ENCODE measurements at places on chromosomes 12 and 14. TPM values are rescaled to one million over a fixed set of nuclear protein-coding genes. Genes with fewer than 3 reads are reported as not detected.

The ACRBP gene
- total RNA-seq = 8.0 TPM

- H3K4me3 ChIP-seq = no peak overlapping the region
- H3K27me3 ChIP-seq = peaks cover 17% of the 10 kb centered on the region
- H3K27ac ChIP-seq = no peak overlapping the region
- H3K36me3 ChIP-seq = no peaks in the 10 kb centered on the region
- no peaks in the 10 kb centered on the region for H3K4me1 ChIP-seq
These were observed 225.0 kb downstream of the SPTSSA start for GRCh38 chr14:34237081-34237480.

DNA sequence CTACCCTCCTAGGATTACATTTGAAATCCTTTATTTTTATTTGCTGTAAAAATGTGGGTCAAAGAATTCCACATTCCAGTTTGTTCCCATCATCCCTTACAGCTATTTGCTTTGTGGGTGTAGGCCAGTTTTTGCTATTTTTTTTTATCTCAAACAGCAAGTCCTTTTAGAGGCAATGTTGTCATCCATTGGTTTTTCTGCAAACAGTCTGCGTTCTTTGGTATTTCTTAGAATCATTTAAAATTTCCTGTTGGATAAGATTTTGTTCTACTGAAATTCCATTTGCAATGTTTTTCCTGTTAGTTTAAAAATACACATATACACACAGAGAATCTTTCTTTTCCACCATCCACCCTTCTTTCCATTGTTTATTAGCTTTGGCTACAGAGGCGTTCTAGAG lies 53.3 kb upstream of the STK38L start:
- no peaks in the 10 kb centered on the region for H3K36me3 ChIP-seq
- H3K27me3 ChIP-seq = no peaks in the 10 kb centered on the region
- no peak overlapping the region for H3K4me3 ChIP-seq
- H3K4me1 ChIP-seq = no peaks in the 10 kb centered on the region
- H3K27ac ChIP-seq = no peak overlapping the region

DNA sequence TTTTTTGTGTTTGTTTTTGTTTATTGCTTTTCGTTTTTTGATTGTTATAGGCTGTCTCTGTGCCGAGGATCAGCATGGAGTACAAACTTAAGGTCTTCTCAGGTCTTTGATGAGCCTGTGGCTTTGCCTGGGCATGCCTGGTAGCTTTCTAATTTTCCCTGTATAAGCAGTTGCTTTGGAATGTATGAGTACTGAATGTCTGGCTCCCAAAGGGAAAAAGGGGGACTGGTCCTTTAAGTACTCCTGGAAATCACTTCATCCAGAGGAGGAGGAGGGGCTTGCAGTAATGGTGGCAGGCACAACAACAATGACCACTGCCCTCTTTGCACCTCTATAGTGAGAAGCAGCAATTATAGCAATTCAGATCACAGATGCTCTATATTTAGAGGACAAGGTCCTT lies 67.6 kb upstream of the TTC7B start:
- peaks cover 52% of the 10 kb centered on the region for H3K36me3 ChIP-seq
- H3K4me3 ChIP-seq = no peak overlapping the region
- no peak overlapping the region for H3K27ac ChIP-seq
- no peaks in the 10 kb centered on the region for H3K27me3 ChIP-seq
- H3K4me1 ChIP-seq = no peaks in the 10 kb centered on the region
- no peak for DNase-seq

The LUM gene
- total RNA-seq = not detected

DNA sequence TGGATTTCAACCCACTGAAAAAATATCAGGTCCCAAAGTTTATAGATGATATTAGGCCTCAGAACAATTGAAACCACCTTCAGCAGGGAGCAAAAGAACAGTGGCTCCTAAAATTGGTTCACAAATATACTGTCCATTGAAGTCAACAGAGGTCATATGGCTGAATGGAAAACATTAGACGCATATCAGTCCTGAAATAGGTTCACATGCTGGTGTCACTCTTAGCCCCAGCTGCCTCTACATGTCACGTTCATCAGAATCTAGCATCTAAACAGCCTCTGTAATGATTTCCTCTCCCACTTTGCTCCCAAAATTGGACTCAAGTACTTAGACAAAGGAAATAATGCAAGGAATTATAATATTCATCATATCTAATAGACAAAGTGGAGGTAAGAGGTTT lies 8.7 kb downstream of the FLRT2 start:
- peaks cover 24% of the 10 kb centered on the region for H3K27me3 ChIP-seq
- DNase-seq = no peak
- H3K36me3 ChIP-seq = no peaks in the 10 kb centered on the region
- H3K4me3 ChIP-seq = no peak overlapping the region
- no peak overlapping the region for H3K27ac ChIP-seq

The CCDC184 gene
- total RNA-seq = 0.57 TPM

DNA sequence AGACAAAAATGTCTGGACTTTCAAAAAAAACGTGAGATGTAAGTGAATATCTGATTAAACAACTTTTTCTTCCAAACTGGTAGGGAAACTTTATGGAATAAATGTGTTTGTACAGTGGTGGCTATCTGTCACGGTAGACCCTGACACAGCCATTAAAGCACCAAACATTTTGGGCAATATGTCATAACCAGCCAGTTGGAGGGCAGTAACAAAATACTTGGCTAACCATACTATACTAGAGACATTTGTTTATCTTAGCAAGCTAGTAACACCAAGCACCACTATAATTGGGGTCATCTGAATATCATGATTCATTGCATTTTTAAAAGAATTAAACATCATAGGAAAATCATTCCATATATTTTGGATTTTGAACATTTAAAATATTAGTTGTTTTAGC lies 6.0 kb upstream of the MYF6 start:
- no peaks in the 10 kb centered on the region for H3K36me3 ChIP-seq
- H3K4me3 ChIP-seq = no peak overlapping the region
- H3K27me3 ChIP-seq = peaks cover 2% of the 10 kb centered on the region
- DNase-seq = no peak
- H3K4me1 ChIP-seq = no peaks in the 10 kb centered on the region
- H3K27ac ChIP-seq = no peak overlapping the region

DNA sequence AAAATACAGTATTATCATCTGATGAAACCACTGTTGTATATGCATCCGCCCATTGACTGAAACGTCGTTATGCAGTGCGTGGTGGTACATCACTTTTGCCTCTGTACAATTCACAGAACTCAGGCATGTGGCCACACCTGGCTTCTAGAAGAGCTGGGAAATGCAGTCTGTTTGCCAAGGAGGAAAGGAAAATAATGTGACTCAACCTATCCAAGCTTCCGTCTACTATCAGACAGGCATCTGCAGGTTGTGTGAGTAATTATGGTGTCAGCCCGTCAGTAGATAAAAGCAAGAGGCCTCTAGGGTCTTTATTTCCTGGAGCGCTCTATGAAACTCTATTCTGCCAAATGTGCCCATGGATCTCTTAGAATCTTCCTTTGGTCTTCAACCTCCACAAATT lies 111.6 kb downstream of the BBS10 start:
- peaks cover 3% of the 10 kb centered on the region for H3K27me3 ChIP-seq
- no peak for DNase-seq
- H3K4me3 ChIP-seq = no peak overlapping the region
- H3K4me1 ChIP-seq = no peaks in the 10 kb centered on the region
- H3K36me3 ChIP-seq = no peaks in the 10 kb centered on the region

DNA sequence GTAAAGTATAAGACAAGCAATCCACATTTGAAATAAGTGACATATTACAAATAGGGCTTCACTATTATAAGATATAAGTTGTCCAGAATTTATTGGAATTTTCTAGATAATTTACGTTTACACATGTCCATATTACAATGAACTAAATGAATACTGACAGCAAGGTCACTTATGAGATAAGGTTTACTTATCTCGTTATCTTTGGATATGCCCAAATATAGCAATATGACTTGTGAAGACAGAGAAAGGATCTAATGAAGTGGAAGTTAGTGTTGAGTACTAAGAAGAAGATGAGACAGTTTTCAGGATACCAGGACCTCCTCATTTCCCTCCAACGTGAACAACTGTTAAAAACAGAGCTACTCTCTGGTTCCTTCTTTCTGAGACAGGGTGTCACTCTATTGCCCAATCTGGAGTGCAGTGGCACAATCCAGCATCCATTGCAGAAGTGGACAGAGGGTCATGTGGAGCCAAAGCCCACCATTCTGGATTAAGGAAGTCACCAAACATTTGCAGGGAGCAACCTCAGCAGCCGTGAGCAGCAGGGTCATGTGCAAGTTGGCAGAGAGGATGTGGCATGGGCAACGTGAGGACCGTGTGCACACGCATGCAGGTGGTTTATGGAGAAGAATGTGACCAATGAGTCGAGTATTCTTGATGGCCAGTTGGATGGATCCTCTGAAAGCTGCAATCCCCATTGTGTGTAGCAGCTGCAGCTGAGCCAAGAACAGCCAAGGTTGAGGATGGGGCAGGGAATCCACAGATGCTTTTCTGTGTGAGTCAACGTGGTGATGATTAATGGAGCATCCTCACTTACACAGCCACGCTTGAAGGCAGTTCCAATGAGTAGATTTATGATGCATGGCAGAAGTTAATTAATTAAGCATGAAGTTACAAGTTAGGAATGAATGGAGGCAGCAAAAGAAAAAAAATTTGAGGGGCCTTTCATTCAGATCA lies 111.0 kb downstream of the BICD1 start:
- no peaks in the 10 kb centered on the region for H3K27me3 ChIP-seq
- no peak overlapping the region for H3K4me3 ChIP-seq
- H3K4me1 ChIP-seq = no peaks in the 10 kb centered on the region
- no peak for DNase-seq
